ENCODE measurements at places on chromosomes 2 and 18.
A peak's percentile ranks its signal among the peaks of the same experiment; 100 is the strongest.

- no peak for DNase-seq
These were observed 7.0 kb downstream of the ZBTB14 start for GRCh38 chr18:5288517-5288935.

DNA sequence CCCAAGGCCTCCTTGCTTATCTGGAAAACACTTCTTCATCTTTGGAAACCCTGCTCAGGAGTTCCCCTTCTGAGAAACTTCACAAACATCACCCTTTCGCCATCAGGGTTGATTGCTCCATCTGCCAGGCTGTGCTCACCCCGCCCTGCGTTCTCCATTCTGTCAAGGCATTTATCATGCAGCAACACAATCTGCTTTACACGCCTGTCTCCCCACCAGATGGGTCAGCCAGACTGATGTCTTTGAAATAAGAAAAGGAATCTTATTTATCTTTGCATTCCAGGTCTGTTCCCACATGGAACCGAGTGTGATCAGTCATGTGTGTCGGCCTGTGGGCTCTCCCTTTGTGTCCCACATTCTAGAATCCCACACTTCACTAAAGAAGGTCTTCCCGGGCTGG lies 110.0 kb upstream of the ARL4C start:
- no peak for DNase-seq

DNA sequence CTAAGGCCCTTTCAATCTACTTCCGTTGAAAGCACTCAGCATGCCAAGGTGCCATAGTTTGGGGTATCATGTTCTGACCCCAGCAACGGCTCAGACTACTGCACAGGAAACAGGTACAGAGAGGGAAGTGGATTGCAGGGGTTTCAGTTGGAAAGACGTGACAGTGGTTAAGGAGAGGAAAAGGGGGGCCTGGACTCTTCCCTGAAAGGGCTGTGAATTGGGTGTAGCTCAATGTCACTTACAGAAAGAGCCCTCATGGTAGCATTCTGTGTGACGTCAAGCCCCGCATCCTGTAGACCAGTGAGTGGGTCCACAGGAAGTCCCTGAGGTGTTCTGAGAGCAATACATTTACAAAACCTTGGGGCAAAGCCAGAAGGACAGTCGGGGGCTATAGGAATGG lies 121.5 kb upstream of the GYPC start:
- no peak for DNase-seq

DNA sequence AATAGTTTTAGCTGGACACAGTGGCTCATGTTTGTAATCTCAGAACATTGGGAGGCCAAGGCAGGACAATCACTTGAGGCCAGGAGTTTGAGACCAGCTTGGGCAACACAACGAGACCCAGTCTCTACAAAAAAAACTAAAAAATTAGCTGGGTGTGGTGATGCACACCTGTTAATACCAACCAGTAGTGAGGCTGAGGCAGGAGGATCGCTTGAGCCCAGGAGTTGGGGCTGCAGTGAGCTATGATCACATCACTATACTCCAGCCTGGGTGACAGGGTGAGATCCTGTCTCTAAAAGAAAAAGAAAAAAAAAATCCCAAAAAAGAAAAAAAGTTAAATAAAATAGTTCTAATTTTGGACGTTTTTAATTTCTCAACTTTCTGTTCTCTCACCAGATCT lies 68.7 kb downstream of the MAP4K3 start:
- no peak for DNase-seq

GRCh38 chr2:203590496-203590895 lies 55.4 kb upstream of the RAPH1 start:
- no peak for DNase-seq

DNA sequence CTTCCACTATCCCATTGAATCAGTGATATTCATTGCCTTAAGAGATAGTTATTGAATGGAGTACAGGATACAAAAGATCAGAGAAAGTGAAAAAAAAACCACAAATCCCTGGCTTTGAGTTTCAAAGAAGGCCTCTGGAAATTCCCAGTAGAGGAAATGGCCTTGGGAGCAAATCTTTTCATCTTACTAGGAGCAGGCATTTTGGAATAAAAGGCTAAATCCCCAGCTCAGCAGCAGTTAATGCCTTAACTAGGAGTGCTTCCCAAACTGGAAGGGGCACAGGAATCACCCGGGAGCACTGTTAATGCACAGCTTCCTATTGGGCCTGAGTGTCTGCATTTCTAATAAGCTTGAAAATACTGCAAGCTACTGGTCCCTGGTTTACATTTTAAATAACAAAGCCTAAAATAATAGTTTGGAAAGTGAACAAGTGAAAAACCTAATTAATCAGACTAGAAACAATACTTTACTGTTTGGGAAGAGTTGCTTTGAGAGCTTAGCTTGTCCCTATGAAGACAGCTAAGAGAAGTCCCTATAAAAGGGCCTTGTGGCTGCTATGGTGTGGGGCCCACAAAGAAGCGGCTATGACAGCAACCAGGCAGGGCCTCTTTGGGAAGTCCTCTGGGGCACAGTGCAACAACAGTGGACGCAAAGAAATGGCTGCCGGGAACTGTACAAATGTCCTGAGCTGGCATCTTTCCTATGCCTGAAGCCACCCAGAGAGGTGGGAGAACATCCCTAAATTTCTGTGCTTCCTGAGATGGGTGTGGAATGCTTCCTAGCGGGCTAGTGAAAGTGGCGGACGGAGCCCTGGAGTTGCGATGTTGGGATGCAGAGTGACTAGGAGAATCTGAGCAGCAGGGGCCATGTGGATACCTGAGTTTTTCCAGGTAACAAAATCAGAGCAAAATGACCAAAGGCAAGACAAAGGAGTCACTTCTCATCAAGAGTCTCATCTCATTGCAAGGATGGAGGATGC lies 117.1 kb upstream of the KLHL14 start:
- DNase-seq = no peak

- DNase-seq = peak; percentile 41
These were observed at the start of gene PLA2R1 for GRCh38 chr2:160062292-160063005. Gene PLA2R1 (minus strand): TSS chr2:160062615. CDS start chr2:160062403, 212 bp downstream.

GRCh38 chr2:128154225-128154624 lies 63.2 kb downstream of the UGGT1 start:
- DNase-seq = no peak

DNA sequence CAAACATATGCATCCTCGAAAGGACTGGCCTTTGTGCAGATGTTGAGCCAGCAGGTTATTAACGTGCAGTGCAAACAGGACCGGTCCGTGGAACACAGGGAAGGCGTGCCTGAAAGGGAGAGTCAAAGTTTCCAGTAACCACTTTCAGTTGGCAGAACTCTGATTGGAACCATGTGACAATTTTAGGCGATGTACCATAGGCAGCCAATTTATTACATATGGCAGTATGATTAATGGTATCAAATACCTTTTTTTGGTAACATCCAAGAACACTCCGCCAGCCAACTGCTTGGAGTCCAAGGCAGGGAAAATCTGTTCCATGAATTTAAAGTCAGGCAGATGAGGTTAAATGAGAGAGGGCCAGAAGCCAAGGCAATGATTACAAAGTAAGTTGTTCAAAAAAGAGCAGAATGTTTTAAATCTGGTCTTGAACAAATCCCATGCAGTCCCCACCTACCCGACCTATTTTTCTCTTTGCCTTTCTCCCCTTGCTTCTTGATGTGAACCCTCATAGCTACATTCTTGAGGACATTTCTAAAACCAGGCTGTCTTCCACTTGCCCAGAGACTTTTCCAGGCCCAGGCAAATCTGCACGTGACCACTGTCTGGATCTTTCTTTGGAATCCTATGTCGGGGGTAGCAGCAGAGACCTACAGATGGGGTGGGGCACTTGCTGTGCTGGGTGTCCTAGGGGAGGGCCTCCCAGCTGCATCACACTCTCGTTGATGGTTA lies 351.7 kb downstream of the HRH4 start:
- no peak for DNase-seq

DNA sequence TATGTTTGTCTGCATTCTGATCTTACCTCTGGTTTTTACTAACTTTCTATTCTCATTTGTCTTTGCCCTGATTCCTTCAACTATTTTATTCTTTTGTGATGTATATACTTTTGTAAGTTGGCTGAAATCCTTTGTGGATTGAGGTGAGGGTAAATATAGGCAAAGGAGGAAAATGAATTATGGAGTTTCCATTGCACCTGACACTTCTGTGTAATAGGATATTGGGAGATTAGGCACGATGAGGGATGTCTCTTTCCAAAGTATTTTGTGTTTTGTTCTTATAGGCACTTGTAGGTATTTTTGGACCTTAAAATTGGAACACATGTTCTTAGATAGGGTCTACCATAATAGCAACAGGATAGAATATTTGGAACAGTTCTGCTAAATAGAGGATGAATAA lies 76.4 kb downstream of the HRH4 start:
- no peak for DNase-seq

DNA sequence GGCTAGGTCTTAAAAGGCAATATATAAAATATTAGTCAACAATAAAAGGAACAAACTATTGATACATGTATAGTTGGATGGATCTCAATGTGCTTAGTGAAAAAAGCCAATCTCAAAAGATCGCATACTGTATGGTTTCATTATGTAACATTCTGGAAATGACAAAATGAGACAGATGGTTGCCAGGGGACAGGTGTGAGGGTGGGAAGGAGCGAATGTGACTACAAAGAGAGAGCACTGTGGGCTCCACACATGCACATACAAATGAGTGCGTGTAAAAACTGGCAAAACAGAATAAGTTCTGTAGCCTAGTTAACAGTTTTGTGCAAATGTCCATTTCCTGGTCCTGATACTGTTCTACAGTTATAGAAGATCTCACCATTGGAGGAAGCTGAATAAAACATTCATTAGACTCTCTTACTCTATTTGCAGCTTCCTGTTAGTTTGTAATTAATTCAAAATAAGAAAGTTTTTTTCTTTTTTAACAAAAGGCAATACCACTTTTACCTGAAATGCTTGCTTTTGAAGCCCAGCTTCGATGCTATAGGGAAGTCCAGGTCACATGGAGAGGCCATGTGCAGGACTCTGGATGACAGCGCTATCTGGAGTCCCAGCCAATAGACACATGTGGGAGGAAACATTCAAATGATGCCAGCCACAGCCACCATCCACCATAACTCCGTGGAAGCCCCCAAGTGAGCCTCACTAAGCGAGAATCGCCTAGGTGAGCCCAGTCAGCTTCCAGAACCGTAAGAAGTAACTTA lies 21.0 kb upstream of the C2orf80 start:
- DNase-seq = no peak

DNA sequence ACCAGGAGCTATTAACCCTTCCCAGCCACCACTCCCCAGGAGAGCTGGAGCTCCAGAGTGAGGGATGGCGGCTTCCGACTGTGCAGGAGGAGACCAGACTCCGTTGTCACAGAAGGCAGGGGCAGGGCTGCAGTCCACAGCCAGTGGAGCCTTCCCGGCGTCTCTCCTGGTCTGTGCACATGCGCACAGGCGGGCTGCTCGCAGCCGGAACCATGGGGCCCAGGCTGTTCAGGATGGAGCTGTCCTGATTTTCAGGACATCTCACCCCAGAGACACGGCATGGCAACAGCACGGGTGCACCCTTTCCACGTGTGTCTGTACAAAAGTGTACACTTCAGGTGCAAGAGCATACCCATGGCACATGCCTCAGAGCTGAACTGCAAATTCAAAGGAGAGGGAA lies 28.9 kb downstream of the EIPR1 start:
- no peak for DNase-seq

GRCh38 chr2:1052771-1053191 lies 102.1 kb downstream of the SNTG2 start:
- no peak for DNase-seq

GRCh38 chr2:238997684-238998083 lies 149.8 kb downstream of the TWIST2 start:
- DNase-seq = no peak

GRCh38 chr18:9619056-9619455 lies 4.7 kb upstream of the PPP4R1 start:
- DNase-seq = no peak

DNA sequence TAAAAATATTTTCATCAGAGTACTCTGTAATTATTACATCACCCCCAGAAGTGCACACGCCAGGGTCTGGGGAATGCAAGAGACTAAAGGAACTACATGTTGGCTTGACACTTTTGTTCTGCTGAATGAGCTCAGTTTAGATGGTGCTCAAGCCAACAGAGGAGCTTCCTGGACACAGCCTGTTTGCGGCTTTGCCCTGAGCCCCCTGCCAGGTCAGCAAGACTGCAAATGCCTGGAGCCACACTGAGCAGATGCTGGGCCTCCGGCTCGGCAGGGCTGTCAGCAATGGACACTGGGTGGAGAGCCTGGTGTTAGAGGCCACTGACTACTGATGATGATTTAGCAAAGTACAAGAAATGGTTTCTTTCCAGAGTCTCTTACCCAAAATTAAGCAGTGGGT lies 31.9 kb downstream of the PTPN18 start:
- no peak for DNase-seq

DNA sequence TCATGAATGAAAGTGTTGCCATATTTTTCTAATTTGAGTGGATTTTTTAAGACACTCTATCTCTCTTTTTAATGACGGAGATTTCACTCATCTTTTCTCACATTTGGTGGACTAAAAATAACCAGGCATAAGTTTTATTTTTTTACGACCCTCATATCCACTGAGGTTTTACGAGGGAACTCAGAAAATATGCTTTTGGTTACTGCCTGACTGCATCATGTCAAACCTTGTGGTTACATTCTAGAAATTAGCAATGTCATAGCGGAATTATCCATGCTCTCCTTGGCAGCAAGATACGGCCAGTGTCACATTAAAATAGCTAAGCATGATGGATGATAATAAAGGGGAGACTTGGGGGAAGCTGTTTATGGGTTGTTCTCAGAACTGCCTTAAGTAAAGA lies 428.6 kb upstream of the FSHR start:
- no peak for DNase-seq

DNA sequence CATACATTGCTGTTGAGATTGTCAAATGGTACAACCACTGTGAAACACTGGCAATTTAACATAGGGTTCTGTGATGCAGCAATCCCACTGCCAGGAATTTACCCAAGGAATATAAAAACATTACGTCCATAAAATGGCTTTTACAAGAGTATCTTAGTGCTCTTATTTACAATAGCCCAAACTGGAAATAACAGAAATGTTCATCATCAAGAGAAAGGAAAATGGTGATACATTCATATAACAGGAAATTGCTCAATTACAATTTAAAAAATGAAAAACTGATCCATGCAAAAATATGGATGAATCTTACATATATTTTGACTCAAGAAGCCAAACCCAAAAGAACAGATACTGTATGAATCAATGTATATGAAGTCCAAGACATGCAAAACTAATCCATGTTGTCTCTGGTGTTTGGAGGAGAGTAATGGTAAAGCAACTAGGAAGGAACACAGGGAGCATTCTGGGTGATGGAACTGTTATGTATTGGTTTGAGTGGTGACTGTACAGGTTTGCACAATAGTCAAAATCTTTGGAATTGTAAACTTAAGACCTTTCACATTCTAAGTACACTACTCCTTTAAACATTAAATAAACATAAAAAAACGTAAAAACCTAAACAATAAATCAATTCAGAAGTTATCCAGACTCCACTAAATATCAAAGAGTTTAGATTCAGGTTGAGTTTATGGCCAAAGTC lies 104.8 kb upstream of the WDR75 start:
- DNase-seq = no peak

DNA sequence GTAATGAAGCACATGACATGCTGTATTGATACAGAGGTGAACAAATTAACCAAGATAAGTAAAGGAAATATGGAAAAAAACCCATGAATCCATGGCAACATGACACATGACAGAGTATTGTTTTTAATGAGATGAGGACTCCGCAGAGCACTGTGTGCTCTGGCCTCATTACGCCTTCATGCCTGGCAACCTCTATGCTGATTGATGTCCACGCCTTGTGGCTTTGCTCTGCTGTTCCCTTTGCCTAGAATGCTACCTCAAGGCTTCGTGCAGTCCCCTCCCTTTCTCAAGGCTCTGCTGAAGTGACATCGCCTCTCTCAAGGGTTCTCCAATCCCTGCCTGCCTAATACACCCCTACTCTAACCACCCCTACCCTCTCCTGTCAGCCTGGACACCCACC lies 8.4 kb downstream of the SIGLEC15 start:
- DNase-seq = no peak

GRCh38 chr2:207156451-207157161 lies 9.1 kb downstream of the KLF7 start:
- DNase-seq = no peak
